ENCODE measurements at places on chromosomes 5 and 9. TPM values are rescaled to one million over a fixed set of nuclear protein-coding genes. Genes with fewer than 3 reads are reported as not detected.

The FOXD4L5 gene
- total RNA-seq, result 0.45 TPM

The FRMD3 gene
- 7.2 TPM for total RNA-seq

The TCF7 gene
- total RNA-seq, result 1.6 TPM

The OR4F3 gene
- 0.71 TPM for total RNA-seq

The TICAM2 gene
- 8.3 TPM for total RNA-seq

The SLC4A9 gene
- not detected for total RNA-seq

The SPINK13 gene
- total RNA-seq, result not detected

The PSD2 gene
- 0.30 TPM for total RNA-seq

The HRH2 gene
- 15.3 TPM for total RNA-seq

The MTREX gene
- 88.4 TPM for total RNA-seq

The SH3TC2 gene
- total RNA-seq, result 2.9 TPM

The CDH9 gene
- not detected for total RNA-seq

The UBE2QL1 gene
- 3.3 TPM for total RNA-seq

The FRRS1L gene
- 1.9 TPM for total RNA-seq

The TAF1L gene
- total RNA-seq, result not detected

The PPP2R2B gene
- total RNA-seq, result 27.3 TPM

The ERAP2 gene
- 10.8 TPM for total RNA-seq

The PHF19 gene
- 62.3 TPM for total RNA-seq

The EPB41L4A gene
- total RNA-seq, result 39.3 TPM

The WDR38 gene
- not detected for total RNA-seq

The AK8 gene
- total RNA-seq, result 0.71 TPM

The MCIDAS gene
- not detected for total RNA-seq

The TMEM232 gene
- total RNA-seq, result 1.7 TPM

The ARID3C gene
- total RNA-seq, result not detected

The TERT gene
- total RNA-seq, result not detected

The ZNF354C gene
- 6.3 TPM for total RNA-seq

The SLC34A3 gene
- total RNA-seq, result not detected

The BSPRY gene
- 0.19 TPM for total RNA-seq

The SIT1 gene
- total RNA-seq, result 0.65 TPM

The LNPEP gene
- total RNA-seq, result 69.8 TPM

The SLC34A1 gene
- not detected for total RNA-seq

The LRRC14B gene
- not detected for total RNA-seq

The SHC3 gene
- 6.9 TPM for total RNA-seq

The SGCD gene
- total RNA-seq, result 31.2 TPM

The CA9 gene
- 8.8 TPM for total RNA-seq

The ISCA1 gene
- total RNA-seq, result 25.1 TPM

The PMPCA gene
- total RNA-seq, result 31.2 TPM

The OTP gene
- not detected for total RNA-seq

The NUTM2F gene
- not detected for total RNA-seq

The SH3GL2 gene
- not detected for total RNA-seq

The F2RL1 gene
- 1.9 TPM for total RNA-seq

The PCDHA12 gene
- total RNA-seq, result not detected

The ABLIM3 gene
- 46.0 TPM for total RNA-seq

The SOWAHA gene
- total RNA-seq, result not detected

The ADGRD2 gene
- total RNA-seq, result not detected

The CCNI2 gene
- not detected for total RNA-seq

The C1QTNF3 gene
- 5.6 TPM for total RNA-seq

The OGN gene
- 318 TPM for total RNA-seq

The EXOSC2 gene
- 18.7 TPM for total RNA-seq

The PALM2AKAP2 gene
- 155 TPM for total RNA-seq

The RGS7BP gene
- 6.8 TPM for total RNA-seq
